Frontal cortex (tissue), 4 donors: ENCODE measurements at places on chromosomes 11 and 22. TPM values are rescaled to one million over a fixed set of nuclear protein-coding genes. Genes with fewer than 3 reads are reported as not detected.

BIK gene
- not detected for total RNA-seq

MS4A13 gene
- not detected for total RNA-seq

KRTAP5-11 gene
- total RNA-seq = not detected

OR5B12 gene
- total RNA-seq = not detected

CNGA4 gene
- total RNA-seq = 0.41 TPM

RPS6KA4 gene
- 9.4 TPM for total RNA-seq

PTGDR2 gene
- 1.6 TPM for total RNA-seq

GGTLC2 gene
- not detected for total RNA-seq

NRIP3 gene
- total RNA-seq = 24.9 TPM

PAAF1 gene
- total RNA-seq = 7.3 TPM

PKDREJ gene
- total RNA-seq = under 0.01 TPM

OR10A2 gene
- not detected for total RNA-seq

EIF4G2 gene
- 941 TPM for total RNA-seq

TMPRSS4 gene
- total RNA-seq = not detected

ZNF215 gene
- total RNA-seq = 5.3 TPM

KCNQ1OT1 gene
- 2.0 TPM for total RNA-seq

NUP50 gene
- 56.3 TPM for total RNA-seq

MUC2 gene
- not detected for total RNA-seq

RAB30 gene
- total RNA-seq = 41.2 TPM

SLC17A6 gene
- total RNA-seq = 11.8 TPM

NAALAD2 gene
- total RNA-seq = 6.9 TPM

MGAT3 gene
- total RNA-seq = 19.2 TPM

RFPL2 gene
- 1.2 TPM for total RNA-seq

SLCO2B1 gene
- total RNA-seq = 5.7 TPM

PRR5L gene
- total RNA-seq = 5.7 TPM

CACNA1I gene
- 5.3 TPM for total RNA-seq

KCNC1 gene
- 5.3 TPM for total RNA-seq

HBB gene
- total RNA-seq = 552 TPM

SYCE3 gene
- total RNA-seq = not detected
